ENCODE measurements at places on chromosomes 13 and 19. TPM values are rescaled to one million over a fixed set of nuclear protein-coding genes. Genes with fewer than 3 reads are reported as not detected.

DNA sequence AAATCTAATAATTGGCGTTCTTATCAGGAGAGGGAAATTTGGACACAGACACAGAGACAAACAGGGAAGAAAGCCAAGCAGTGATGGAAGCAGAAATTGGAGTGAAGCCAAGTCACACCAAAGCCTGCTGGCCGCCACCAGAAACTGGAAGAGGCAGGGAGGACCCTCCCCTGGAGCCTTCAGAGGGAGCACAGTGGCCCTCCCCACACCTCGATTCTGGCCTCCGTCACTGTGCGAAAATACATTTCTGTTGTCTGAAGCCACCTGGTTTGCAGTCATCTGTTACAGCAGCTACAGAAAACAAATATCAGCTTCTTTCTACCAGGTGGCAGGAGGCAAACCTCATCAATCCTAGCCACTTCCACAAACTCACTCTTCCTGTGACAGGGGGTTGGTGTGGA, 8.3 kb upstream of the TLE6 start:
- DNase-seq = no peak

- no peak for DNase-seq
Observed at GRCh38 chr13:112809332-112810315, 119.8 kb downstream of the ATP11A start.

- DNase-seq = no peak
Observed at GRCh38 chr13:39016787-39017186, 21.1 kb downstream of the PROSER1 start.

DNA sequence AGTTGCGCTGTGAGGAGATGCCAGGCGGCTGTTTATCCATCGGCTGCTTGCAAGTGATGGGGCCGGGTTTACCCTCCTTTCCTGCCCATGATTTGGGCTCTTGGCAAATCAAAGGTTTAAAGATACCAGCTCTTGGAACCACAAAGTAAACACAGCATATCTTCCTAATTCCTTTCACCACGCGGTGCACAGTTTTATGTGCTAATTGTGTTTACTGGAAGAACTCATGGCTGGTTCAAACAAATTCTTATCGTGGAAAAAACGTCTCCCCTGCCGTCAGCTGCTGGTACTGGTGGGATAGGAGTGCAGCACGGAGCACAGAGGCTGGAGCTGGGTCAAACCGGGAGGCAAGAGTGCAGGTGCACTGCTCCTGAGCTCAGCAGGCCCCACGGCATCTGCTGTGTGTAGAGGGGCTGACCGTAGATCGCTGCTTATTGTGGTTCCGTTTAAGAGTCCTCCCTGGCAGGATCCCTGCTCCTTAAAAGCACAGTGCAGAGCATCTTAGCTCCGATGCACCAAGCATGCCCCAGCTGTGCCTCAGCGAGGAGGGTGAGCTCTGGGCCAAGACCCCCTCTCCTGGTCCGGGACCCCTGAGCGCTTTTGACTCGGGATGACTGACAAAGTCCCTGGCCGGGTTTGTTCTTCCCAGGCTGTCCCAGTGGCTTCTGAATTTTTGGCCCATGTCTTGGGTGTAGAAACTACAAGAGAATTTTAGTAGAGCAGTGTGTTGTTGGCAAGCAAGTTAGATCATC, 51.3 kb upstream of the GAS6 start:
- DNase-seq = peak; percentile 79

DNA sequence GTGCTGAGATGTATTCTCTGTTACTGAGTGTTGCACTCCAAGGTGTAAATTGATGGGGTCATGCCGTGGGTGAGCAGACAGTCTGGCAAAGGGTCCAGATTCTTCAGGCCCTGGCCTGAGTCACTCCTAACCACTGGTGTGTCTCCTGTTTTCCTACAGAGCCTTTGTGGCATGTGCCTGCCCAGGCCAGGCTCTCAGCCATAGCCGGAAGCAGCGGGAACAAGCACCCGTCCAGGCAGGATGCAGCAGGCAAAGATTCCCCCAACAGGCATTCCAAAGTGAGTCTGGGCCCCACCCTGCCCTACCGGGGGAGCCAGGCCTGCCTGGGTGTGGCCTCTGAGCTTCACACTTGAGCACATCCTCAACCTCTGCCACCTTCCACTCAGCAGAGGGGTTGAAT, 61.9 kb downstream of the DPF1 start:
- DNase-seq = no peak

- peak; percentile 67 for DNase-seq
Observed at GRCh38 chr19:18763674-18764590, 27.2 kb downstream of the COMP start.

SIGLEC5 gene
- 0.72 TPM for total RNA-seq

CEACAM19 gene
- total RNA-seq = 5.4 TPM

FCGBP gene
- total RNA-seq = 155 TPM

DNA sequence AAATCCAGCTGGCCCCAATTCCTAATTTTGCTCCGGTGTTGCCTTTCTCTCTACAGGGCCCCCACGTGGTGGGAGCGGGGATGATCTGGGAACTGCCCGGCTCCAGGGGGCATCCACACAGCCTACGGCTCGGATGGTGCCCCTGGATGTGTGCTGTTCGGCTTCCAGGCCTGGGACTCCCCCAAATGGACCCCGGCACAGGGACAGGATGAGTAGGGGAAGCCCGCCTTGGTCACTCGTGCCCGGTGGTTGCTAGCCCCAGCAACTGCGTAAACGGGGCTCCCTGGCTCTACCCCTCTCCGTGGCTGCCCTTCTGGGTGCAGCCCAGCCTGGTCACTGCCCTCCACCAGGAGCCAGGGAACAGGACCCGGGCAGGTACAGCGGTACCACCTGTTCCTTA, 111.5 kb downstream of the TEX26 start:
- no peak for DNase-seq

GRCh38 chr13:20942938-20943559, 40.5 kb upstream of the XPO4 start:
- DNase-seq = no peak

- DNase-seq = no peak
Observed at GRCh38 chr13:20394506-20394905, 131.2 kb downstream of the CRYL1 start.

GRCh38 chr19:38892841-38893240, 6.6 kb downstream of the SIRT2 start:
- no peak for DNase-seq

DNA sequence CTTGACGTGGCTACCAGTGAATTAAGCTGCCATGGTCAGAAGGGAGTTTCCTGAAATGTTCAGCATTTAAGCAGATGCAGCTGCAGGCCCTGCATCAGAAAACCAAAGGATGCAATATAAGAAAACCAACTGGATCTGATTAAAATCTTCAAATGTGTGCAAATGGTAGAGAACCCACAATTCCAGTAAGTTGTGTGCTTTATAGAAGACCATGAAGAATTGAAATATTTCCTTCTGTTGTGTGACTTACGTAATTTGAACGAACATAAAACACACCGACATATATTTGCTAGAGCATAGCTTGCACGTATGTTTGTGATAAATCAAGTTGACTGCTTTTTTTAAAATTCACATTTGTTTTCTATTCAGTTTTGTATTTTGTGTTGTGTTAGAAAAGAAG, 191.4 kb downstream of the COL4A1 start:
- no peak for DNase-seq

LRRC63 gene
- total RNA-seq = not detected

SIAH3 gene
- total RNA-seq = 0.02 TPM

DNA sequence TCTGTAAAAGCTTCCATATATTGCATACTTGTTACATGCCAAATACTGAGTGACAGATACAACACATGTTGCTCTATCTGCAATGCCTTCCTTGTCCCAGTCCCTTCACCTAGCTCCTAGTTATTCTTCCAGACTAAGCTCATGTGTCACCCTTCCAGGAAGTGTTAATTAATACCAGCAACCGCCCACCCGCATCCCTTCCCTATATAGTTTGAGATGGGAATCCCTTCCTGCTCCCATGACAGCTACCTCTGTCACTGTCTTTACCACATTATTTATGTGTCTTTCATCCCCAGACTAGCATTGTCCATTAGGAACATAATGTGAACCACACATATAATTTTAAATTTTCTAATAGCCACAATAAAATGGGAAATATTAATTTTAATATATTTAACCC, 49.5 kb upstream of the FRY start:
- DNase-seq = no peak

FAM216B gene
- not detected for total RNA-seq

DNA sequence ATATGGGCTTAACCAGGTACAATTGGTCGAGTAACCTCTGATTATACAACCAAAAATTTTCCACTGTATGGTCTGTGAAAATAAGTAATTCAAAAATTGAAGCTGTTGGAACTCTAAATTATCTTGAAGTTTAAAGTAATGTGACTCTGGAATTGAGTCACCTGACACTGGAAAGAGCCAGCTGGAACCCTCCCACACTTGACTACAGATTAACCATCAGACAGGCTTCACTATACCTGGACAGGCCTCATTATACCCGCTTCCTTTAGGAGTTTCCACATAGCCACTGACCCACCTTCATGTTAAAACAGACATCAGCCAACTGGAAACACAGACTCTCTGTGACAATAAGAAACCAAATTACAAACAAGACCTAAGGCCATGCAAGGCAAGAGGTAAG, 1.3 kb downstream of the ZNF433 start:
- DNase-seq = no peak

NTN5 gene
- 0.47 TPM for total RNA-seq
